Osteoblast (primary cell): ENCODE measurements at places on chromosomes 4 and X.
A peak's percentile ranks its signal among the peaks of the same experiment; 100 is the strongest.

DNA sequence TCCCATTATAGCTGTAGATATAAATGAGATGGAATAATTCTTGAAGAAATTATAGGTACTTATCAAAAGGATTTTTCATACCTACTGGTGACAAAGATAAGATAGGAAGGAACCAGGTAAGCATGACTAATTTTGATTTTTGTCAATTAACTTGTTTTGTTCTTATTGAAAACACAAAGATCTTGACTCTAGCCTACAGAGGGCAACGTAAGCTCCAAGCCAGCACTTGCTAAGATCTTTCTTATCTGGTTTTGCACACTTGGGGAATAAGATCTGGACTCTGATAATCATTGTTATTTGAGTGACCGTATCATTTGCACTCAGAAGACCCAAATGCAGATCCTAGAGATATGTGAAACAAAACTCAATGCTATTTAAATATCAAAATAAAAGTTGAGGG, 223.4 kb downstream of the VEGFC start:
- H3K27ac ChIP-seq: no peak overlapping the region
- no peaks in the 10 kb centered on the region for H3K36me3 ChIP-seq
- no peak overlapping the region for H3K4me3 ChIP-seq
- H3K27me3 ChIP-seq: no peaks in the 10 kb centered on the region
- peaks cover 5% of the 10 kb centered on the region for H3K4me1 ChIP-seq

GRCh38 chr4:8548731-8549351, 31.4 kb upstream of the GPR78 start:
- H3K27ac ChIP-seq: no peak overlapping the region
- no peak overlapping the region for H3K4me3 ChIP-seq
- peak; percentile 58 for DNase-seq

DNA sequence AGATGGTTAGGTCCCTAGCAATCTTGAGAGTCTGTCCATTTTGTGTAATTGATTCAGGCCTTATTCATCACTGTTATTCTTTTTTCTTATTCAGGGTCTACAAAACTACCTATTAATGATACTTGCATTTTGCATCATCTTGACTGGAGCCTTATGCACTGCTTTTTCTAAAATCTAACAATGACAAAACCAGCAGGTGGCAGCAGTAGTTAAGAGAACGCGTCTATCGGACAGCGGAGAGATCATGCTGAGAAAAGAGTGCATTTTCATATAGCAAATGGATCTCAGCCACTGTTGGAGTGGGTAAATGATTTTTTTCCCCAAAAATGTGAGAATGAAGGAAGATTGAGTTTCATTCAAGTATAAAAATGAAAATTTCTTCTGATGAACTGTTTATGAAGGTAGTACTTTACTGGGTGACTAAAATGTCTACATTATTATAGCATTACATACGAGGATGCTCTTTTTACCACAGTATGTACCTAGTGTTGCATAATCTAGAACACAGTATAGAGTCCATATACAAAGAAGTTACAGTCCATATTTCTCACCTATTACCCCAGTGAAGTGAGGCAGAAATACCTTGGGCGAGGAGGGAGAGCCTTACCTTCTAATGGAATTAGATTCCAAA, 43.2 kb downstream of the TMEM144 start:
- H3K4me1 ChIP-seq: no peaks in the 10 kb centered on the region
- no peak overlapping the region for H3K4me3 ChIP-seq
- no peak overlapping the region for H3K27ac ChIP-seq
- no peaks in the 10 kb centered on the region for H3K27me3 ChIP-seq

- H3K4me1 ChIP-seq: no peaks in the 10 kb centered on the region
- no peak overlapping the region for H3K27ac ChIP-seq
- DNase-seq: no peak
- H3K27me3 ChIP-seq: no peaks in the 10 kb centered on the region
- no peaks in the 10 kb centered on the region for H3K36me3 ChIP-seq
These were observed 423.3 kb downstream of the RAPGEF2 start for GRCh38 chr4:159526172-159526571.

GRCh38 chrX:137033774-137034507, at the start of gene GPR101:
TSS of gene GPR101 (minus strand) at chrX:137033995. CDS start at chrX:137031674, 2,321 bp downstream.
- peaks cover 51% of the 10 kb centered on the region for H3K27me3 ChIP-seq
- no peaks in the 10 kb centered on the region for H3K36me3 ChIP-seq

DNA sequence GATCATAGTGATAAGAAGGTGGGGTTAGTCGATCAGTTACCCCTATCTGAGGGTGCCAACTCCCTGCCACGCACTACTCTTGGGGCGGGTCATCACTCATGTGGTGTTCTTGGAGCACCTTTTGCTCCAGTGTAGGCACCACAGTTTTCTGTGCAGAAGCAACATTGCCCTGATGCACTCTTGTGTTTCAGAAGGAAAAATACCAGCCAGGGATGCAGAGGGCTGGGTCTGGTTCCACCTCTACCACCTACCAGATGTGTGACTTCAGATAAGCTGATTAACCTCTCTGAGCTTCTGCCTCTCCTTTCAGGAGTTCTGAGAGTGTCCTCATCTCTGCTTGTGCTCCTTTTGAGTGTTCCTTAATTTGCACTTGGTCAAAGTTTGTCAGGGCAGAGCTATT, 29.9 kb upstream of the PROM1 start:
- no peaks in the 10 kb centered on the region for H3K4me1 ChIP-seq
- no peak for DNase-seq
- H3K27ac ChIP-seq: no peak overlapping the region
- H3K36me3 ChIP-seq: no peaks in the 10 kb centered on the region
- no peak overlapping the region for H3K4me3 ChIP-seq
- H3K27me3 ChIP-seq: peaks cover 18% of the 10 kb centered on the region

GRCh38 chrX:15465896-15466651, 27.1 kb downstream of the PIR start:
- no peak for DNase-seq
- no peaks in the 10 kb centered on the region for H3K4me1 ChIP-seq
- no peak overlapping the region for H3K27ac ChIP-seq
- H3K36me3 ChIP-seq: no peaks in the 10 kb centered on the region
- no peak overlapping the region for H3K4me3 ChIP-seq

- no peak overlapping the region for H3K4me3 ChIP-seq
- peaks cover 25% of the 10 kb centered on the region for H3K27me3 ChIP-seq
- no peak overlapping the region for H3K27ac ChIP-seq
- H3K4me1 ChIP-seq: no peaks in the 10 kb centered on the region
These were observed 59.2 kb upstream of the NKX1-1 start for GRCh38 chr4:1465173-1466033.

GRCh38 chr4:108834835-108835384, 72.1 kb upstream of the ETNPPL start:
- no peak overlapping the region for H3K27ac ChIP-seq
- no peak overlapping the region for H3K4me3 ChIP-seq
- no peaks in the 10 kb centered on the region for H3K27me3 ChIP-seq
